ENCODE measurements at places on chromosomes 7 and 10. TPM values are rescaled to one million over a fixed set of nuclear protein-coding genes. Genes with fewer than 3 reads are reported as not detected.
A peak's percentile ranks its signal among the peaks of the same experiment; 100 is the strongest.

DNA sequence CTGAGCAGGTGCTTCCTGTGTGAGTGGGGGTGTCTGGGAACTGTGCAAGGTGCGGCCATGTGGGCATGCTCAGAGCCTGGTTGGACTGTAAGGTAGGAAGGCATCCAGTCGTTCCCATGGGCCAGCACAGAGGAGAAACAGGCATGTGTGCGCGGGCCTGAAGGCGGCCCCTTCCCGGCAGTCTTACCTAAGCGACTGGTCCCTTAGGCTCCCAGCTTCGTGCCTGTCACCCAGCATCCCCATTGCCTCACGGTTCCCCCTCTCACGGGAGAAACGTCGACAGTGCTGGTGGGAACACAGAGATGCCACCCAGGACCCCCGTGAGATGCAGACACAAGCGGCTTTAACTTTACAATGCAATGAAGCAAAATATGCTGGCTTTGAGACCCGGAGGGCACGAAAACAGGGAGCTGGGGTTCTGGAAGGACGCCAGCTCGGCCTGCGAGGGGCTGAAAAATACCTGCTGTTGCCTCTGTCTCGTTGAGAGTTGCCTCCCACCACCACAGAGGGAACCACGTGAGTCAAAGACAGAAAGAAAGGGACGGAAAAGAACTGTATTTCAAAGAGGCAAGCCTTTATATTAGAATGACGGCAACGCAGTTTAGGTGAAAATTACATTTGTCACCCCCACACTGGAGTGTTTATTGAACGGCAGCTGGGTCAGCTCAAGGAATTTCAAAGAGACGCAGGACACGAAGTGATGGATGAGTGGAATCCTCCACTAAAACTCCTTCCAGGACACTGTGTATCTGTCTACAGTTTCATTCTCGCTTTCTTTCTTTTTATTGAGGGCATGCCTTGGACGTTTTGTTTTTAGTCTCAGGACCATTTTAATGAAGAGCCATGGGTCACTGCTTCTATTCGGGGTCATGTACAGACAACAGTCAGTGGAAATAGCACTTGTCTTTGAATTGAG is 128.4 kb downstream of the DNAJB6 start:
- DNase-seq: no peak
- H3K4me3 ChIP-seq: no peak overlapping the region
- no peaks in the 10 kb centered on the region for H3K4me1 ChIP-seq
- H3K36me3 ChIP-seq: no peaks in the 10 kb centered on the region
- H3K27me3 ChIP-seq: peaks cover 28% of the 10 kb centered on the region
- H3K27ac ChIP-seq: no peak overlapping the region

Gene C7orf57
- not detected for total RNA-seq

Gene LRRD1
- total RNA-seq: not detected

Gene ZDHHC16
- total RNA-seq: 10.8 TPM

Gene OR6V1
- total RNA-seq: not detected

GRCh38 chr7:17099083-17099973 is 199.1 kb upstream of the AHR start:
- H3K27me3 ChIP-seq: no peaks in the 10 kb centered on the region
- H3K36me3 ChIP-seq: no peaks in the 10 kb centered on the region
- DNase-seq: peak; percentile 74
- H3K4me3 ChIP-seq: no peak overlapping the region
- peaks cover 25% of the 10 kb centered on the region for H3K4me1 ChIP-seq
- peak overlapping the region; percentile 63 for H3K27ac ChIP-seq

DNA sequence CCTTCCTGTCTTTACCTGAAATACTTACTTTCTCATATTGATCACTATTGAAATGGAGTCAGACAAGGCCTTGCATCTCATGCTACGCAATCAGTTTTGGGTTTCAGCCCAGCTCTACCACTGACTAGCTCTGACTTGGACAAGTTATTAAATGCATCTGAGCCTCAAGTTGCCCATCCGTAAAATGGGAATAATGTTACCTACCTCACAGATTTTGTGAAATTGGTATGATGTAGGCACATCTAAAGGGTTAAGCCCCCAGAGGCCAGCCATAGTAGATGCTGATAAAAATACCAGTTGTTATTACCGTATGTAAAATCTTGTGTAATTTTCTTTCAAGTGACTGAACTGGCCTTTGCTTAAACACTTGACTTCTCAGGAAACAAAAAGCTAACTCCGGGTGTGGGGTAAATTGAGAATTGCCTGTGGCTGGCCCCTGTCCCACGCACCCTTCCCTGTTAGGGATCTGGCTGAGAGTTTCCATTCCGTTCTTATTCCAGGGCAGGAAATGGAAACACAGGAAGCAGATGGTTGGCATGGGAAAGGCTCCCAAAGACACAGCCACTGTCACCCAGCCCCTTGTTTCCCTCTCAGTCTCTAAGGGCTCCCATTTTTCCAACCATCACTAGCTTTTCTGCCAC is 7.5 kb downstream of the DUSP5 start:
- H3K36me3 ChIP-seq: peaks cover under 1% of the 10 kb centered on the region
- peaks cover 33% of the 10 kb centered on the region for H3K4me1 ChIP-seq
- peak overlapping the region; percentile 91 for H3K27ac ChIP-seq

Gene KIFBP
- total RNA-seq: 21.3 TPM

- peaks cover 24% of the 10 kb centered on the region for H3K4me1 ChIP-seq
- no peak for DNase-seq
- H3K27me3 ChIP-seq: no peaks in the 10 kb centered on the region
- no peak overlapping the region for H3K27ac ChIP-seq
- H3K36me3 ChIP-seq: no peaks in the 10 kb centered on the region
These were observed 477.2 kb downstream of the PARD3 start for GRCh38 chr10:34337917-34338316.

DNA sequence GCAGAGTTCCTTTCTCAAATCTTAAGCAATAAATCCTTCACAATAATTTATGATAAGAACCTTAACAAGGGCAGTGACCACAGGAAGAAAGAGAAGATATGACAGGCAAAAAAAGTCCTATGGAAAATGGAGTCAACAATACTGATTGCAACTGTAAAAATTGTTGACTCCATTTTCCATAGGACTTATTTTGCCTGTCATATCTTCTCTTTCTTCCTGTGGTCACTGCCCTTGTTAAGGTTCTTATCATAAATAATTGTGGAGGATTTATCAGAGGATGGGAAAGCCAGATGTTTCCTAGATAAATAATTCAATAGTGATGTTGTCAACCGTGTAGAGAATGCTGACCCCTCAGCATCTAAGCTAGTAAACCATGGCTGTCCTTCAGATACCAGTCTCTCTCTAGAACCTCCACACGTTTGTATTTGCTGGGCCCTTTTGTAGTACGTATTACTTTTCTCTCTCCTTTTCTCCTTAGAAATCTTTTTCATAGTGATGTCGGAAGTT is 172.6 kb upstream of the BET1 start:
- DNase-seq: no peak
- no peaks in the 10 kb centered on the region for H3K4me1 ChIP-seq
- H3K27me3 ChIP-seq: no peaks in the 10 kb centered on the region
- H3K4me3 ChIP-seq: no peak overlapping the region
- no peak overlapping the region for H3K27ac ChIP-seq

DNA sequence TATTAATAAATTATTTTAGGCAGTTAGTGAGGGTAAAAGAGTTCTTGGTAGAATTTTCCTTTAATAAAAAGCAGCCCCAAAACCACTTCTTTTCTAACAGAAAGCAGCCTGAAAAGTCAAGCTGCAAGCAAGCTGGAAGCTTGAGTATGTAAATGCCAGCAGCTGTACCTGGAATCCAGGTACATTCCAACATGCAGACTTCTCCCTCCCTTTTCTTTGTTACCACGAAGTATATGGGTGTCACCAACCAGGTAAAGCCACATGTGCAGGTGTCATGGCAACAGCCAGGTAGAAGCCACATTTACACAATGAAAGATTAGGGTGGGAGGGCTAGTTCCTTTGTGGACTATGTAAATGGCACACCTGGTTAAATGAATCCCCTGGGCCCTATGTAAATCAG is 114.6 kb downstream of the EPC1 start:
- no peaks in the 10 kb centered on the region for H3K27me3 ChIP-seq
- no peaks in the 10 kb centered on the region for H3K4me1 ChIP-seq
- no peak overlapping the region for H3K27ac ChIP-seq
- no peaks in the 10 kb centered on the region for H3K36me3 ChIP-seq

- H3K36me3 ChIP-seq: no peaks in the 10 kb centered on the region
- H3K27ac ChIP-seq: no peak overlapping the region
- DNase-seq: no peak
- no peaks in the 10 kb centered on the region for H3K27me3 ChIP-seq
These were observed 392.8 kb downstream of the DNAJB6 start for GRCh38 chr7:157729566-157729965.

DNA sequence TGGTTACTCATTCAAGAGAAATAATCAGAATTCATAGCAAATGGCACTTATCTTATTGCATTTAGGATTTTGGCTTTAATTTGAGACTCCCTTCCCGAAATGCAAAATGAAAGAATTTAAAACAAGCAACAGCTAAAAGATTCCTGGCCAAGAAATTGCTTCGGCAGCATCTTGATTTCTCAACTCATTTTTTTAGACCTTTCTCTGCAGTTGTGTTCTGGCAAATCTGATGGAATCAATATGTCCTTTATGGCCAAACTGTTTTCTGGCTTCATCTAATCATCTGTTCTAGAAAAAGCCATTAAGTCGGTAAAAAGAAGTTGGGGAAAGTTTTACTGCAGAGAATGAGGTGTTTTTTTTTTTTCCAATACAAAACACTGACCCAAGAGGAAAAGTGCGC is 172.1 kb downstream of the SLC16A9 start:
- peak overlapping the region; percentile 79 for H3K27ac ChIP-seq
- H3K27me3 ChIP-seq: no peaks in the 10 kb centered on the region
- peaks cover 9% of the 10 kb centered on the region for H3K4me1 ChIP-seq
- H3K4me3 ChIP-seq: no peak overlapping the region

DNA sequence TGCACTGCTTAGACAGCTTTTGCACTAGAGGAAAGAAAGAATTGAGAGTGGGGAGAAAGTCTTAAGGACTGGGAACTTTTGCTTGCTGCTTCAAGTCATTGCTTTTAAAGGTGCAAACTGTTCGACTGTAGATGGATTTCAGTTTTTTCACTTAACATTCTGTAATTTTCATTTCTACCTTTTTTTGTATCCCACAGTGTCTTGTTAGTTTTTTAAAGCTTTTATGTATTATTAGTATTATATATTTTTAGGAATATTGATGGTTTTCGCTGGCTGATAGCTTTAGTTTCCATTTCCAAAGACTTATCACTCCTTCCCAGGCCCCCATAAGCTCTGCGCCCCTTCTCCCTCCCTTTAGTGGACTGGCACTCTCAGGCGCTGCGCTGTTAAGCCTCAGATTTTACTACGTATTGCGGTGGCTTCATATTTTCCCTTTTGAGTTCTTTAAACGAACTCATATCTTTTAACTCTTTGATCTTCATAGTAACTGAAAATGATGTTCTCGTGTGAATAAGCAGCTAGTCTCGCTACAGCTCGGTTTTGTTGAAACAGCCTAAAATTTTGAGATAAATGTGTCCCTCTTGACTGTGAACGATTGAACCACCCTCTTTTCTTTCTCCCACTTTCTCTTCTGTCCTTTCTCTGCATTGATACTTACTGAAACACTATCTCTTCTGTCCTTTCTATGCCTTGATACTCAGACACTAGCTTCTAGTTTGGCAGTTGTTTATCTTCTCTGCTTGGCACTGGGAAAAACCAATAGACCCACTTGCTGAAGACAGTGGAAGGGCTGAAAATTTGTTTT is 2.5 kb upstream of the ETV1 start:
- peak overlapping the region; percentile 83 for H3K27ac ChIP-seq
- H3K36me3 ChIP-seq: no peaks in the 10 kb centered on the region
- peaks cover 7% of the 10 kb centered on the region for H3K27me3 ChIP-seq
- peaks cover 18% of the 10 kb centered on the region for H3K4me1 ChIP-seq

- H3K36me3 ChIP-seq: no peaks in the 10 kb centered on the region
- no peaks in the 10 kb centered on the region for H3K4me1 ChIP-seq
- H3K27ac ChIP-seq: no peak overlapping the region
- H3K27me3 ChIP-seq: no peaks in the 10 kb centered on the region
- H3K4me3 ChIP-seq: no peak overlapping the region
- DNase-seq: no peak
These were observed 4.9 kb downstream of the ACADSB start for GRCh38 chr10:123013456-123014419.

Gene TEX47
- not detected for total RNA-seq

GRCh38 chr7:98256431-98256830 is 4.4 kb upstream of the TECPR1 start:
- no peak overlapping the region for H3K27ac ChIP-seq
- H3K4me3 ChIP-seq: no peak overlapping the region

DNA sequence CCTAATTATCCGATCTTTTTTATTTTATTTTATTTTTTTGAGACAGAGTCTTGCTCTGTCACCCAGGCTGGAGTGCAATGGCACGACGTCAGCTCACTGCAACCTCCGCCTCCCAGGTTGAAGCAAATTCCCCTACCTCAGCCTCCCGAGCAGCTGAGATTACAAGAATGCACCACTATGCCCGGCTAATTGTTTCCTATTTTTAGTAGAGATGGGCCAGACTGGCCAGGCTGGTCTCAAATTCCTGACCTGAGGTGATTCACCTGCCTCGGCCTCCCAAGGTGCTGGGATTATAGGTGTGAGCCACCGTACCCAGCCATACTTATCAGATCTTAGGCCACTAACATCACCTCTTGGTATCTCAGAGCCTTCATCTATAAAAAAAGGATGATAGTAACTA is 4.9 kb downstream of the SLC25A13 start:
- no peak overlapping the region for H3K27ac ChIP-seq
- H3K27me3 ChIP-seq: no peaks in the 10 kb centered on the region
- H3K36me3 ChIP-seq: no peaks in the 10 kb centered on the region
- H3K4me3 ChIP-seq: no peak overlapping the region
- no peak for DNase-seq

Gene ATG9B
- total RNA-seq: not detected

Gene CRYGN
- total RNA-seq: not detected

Gene SLC37A3
- total RNA-seq: 85.7 TPM

Gene PAPSS2
- 117 TPM for total RNA-seq

Gene ADAM12
- total RNA-seq: 2.2 TPM

- no peak overlapping the region for H3K27ac ChIP-seq
- H3K4me1 ChIP-seq: no peaks in the 10 kb centered on the region
- no peak for DNase-seq
- H3K27me3 ChIP-seq: no peaks in the 10 kb centered on the region
These were observed 570.2 kb downstream of the PARD3 start for GRCh38 chr10:34244756-34245484.

Measured in transverse colon (tissue), 4 donors.